Cortex of kidney (tissue), 1 donor: ENCODE measurements at places on chromosomes 12 and 14.

- DNase-seq, result no peak
Measured at GRCh38 chr14:22512106-22512814, 76.8 kb downstream of the DAD1 start.

DNA sequence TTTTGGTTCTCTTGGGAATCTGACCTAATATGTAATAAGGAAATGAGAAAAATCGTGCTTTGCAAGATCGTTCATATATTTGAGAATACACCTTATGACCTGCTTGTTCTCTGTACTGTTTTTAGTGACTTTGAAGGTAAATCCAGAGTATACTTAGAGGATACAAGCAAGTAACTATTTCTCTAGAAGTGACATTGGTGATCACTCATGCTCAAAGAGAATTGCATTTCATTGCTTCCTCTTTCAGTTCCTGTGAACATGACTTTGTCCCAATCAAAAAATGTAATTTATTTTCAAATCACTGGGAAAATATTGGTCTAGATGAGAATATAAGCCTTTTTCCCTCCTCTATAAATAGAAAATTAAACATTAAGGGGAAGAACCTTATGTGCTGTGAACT is 2.7 kb downstream of the KTN1 start:
- DNase-seq, result no peak

- DNase-seq, result no peak
Measured at GRCh38 chr12:526089-526488, 66.3 kb downstream of the B4GALNT3 start.

DNA sequence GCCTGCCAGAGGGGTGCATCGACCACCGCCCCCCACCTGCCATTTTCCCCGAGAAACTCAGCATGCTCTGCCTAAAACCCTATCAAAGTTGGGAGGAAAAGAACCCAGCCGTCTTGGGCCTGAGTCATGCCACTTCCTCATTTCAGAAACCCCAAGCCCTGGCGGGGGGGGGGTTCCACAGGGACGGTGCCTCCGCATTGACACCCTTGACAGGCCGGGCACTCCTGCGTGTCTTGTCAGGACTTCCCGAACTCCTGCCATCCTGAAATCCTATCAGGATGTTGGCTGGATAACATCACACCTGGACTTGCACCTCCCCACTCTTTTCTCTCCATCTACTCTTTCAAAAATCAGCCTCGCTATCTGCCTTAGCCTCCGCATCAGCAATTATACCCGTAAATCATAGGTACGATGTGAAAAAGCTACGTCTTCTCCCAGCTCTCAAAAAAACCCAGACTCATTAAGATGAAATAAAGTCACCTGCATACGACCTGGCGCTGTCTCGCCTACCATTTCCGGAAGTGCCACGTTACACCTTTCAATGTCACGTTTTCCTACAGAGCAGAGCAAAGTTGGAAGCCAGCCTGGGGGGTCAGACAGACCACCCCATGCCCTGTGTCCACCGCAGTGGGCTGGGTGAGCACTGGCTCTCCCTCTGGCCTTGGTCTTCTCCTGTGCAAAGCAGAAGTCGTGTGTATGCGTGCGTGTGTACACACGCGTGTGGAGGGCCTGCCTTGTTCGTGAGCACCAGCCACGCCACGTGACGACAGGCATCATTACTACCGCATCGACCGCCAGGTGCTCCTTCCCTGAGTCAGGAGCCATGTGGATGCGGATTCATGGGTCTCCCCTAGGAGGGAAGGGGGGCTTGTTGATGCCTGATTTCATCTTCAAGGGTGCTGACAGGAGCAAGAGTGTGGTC is 96.7 kb downstream of the RFLNA start:
- DNase-seq, result no peak

- DNase-seq, result no peak
Measured at GRCh38 chr12:90301561-90302133, 593.0 kb upstream of the ATP2B1 start.

DNA sequence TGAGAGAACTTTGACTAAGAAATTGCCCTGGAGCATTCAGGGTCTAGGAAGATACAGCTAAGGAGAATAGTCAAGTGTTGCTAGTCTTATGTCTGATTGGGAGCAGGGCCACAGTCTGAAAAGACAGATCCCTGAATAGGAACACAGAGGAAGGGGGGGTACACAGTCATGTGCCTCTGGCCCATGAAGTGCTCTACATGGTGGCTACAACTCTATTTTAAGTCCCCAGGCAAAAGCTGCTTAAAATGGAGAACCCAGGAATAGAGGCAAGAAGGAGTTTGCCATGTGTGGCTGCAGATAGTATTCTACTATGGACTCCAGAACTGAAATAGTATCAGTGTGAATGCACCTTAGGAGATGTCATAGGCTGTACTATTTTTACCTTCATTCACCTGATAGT is 118.0 kb upstream of the NPAS3 start:
- DNase-seq, result no peak

DNA sequence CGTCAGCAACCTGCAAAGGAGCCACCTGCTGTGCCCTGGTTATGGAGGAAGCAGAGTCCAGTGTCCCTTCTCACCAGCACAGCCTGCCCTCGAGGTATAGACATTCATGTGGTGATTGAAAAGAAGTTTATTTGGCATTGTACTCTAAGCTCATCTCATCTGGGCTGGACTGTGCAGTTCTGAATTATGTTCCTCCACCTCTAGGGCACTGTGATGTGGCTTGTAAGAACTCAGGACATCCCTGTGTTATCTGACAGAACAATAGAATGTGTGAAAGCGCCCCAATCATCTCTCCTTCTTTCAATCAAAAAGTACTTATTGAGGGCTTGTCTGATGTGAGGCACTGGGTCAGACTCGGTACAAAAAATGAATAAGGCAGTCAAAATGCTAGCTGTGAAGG is 140.1 kb downstream of the DHRS2 start:
- DNase-seq, result no peak

GRCh38 chr12:124352839-124353238 is 57.9 kb downstream of the RFLNA start:
- no peak for DNase-seq

DNA sequence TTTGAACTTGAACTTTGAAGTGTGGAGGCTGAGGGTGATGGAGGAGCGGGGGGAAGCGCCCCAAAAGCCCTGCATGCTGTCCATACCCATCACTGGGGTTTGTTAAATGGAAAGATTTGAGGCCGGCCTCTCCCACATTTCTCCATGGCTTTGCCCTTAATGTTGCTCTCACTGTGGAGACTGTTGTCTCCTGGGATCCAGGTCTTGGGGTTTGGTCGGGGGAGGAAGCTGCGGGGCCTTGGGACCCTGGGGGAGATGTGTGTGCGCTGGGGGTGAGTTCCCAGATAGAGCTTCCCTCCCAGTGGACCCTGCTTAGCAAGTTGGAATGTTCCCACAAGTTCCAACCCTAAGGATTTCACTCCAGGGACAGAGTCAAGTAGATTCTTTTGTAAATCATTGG is 28.0 kb upstream of the LRTM2 start:
- no peak for DNase-seq

DNA sequence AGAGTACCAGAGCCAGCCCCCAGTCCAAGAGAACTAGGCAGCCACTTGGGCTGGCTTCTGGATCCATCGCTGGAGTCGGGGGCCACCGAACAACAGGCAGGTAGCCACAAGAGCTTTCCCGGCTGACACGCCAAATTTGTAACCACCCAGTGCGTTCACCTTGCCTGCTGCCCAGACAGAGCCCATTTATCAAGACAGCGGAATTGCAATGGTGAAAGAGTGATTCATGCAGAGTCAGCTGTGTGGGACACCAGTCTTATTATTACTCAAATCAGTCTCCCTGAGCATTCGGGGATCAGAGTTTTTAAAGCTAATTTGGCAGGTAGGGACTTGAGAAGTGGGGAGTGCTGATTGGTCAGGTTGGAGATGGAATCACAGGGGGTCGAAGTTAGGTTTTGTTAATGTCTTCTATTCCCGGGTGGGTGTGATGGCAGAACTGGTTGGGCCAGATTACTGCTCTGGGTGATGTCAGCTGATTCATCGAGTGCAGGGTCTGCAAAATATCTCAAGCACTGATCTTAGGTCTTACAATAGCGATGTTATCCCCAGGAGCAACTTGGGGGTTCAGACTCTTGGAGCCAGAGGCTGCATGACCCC is 64.3 kb downstream of the PDE6H start:
- DNase-seq, result no peak
